NCI-H748 treated with DMSO at 0.1 percent for 48 hours (cell line): ENCODE measurements at places on chromosomes 12 and 14.

GRCh38 chr14:61320806-61321384 is 484 bp upstream of the PRKCH start:
- DNase-seq = peak; percentile 27

DNA sequence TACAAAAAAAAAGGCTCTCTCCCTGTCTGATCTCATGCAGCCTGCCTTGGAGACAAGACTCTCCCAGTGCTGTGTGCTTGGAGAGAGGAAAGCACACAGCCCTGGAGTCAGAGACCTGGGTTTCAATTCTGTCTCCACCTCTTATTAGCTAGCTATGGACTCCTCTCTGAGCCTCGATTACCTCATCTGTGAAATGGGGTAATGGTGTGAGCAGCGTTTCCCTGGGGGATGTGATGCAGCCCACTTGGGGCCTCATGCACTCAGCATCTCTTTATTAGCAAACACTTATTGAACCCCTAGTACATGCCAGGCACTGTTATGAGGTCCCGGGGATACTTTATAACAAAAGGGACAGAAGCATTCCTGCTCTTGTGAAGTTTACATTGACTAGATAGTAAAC is 12.5 kb downstream of the SDS start:
- no peak for DNase-seq

GRCh38 chr14:95071649-95072280 is 85.6 kb downstream of the DICER1 start:
- no peak for DNase-seq

- DNase-seq = peak; percentile 7
These were observed 14.5 kb upstream of the LLPH start for GRCh38 chr12:66144791-66145754.

DNA sequence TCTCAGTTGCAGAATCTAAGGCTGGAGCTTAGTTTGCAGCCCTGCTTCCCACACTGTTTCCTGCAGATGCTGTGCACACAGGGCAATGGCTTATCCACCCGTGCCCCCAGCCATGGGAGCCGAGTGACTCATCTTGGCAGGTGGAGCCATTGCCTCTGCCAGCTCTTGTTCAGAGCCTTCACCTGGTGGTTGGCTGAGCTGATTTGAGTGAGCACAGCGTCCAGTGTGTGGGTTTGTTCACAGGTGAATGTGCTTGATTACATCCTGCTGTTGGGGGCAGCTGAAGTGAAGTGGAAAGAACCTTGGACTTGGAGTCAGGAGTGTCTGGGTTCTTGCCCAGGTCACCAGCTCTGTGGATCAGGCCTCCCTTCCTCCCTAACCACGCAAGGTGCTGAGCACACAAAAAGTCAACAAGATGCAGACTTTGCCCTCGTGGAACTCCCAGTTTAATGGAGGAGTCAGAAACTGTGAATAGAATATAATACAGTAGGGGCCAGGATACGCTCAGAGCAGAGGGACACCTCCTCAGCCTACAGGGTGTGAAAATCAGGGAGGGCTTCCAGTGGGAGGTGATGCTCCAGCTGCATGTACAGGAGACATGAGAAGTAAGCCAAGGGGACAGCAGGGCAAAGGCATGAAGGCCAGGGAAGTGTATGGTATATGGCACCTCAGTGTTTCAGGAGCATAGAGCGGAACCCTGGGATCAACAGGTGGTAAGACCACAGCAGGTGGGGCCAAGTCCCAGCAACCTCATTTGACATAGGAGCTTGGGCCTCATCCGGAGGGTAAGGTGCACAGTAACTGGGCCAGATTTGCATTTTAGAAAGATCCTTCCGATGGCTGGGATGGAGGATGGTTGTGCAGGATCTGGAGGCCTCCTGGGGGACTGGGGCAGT is 22.8 kb downstream of the JDP2 start:
- no peak for DNase-seq

GRCh38 chr12:56990648-56991318 is 15.6 kb downstream of the ZBTB39 start:
- no peak for DNase-seq

DNA sequence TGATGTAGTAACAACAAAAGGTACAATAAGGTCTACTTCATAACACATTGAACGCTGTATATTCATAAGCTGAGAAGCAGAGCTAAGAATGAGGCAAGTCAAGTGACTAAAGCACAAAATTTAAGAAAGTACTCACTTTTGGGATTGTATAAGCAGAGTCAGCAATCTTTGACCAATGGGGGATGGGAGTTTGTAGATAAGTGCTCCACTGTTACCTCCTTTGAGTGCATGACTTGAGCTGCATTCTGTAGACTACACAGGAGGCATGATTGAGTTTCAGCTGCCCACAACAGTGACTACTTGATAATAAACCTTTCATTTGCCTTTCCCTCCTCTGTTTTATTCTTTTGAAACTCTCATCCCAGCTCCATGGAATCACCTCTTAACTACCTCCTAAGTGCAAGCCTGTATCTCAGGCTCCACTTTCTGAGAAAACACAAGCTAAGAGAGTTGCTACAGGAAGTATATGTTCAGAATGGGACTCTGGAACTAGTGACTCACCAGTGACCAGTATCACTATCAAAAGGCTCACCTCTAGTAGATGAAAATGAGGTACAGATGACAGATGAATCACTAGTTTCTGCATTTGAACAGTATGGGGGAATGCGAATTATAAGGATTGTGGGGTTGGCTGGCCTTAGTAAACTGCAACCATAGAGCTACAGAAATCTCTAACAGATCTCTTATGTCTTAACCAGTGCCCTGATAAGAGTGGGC is 49.2 kb downstream of the SLC35F4 start:
- DNase-seq = no peak

DNA sequence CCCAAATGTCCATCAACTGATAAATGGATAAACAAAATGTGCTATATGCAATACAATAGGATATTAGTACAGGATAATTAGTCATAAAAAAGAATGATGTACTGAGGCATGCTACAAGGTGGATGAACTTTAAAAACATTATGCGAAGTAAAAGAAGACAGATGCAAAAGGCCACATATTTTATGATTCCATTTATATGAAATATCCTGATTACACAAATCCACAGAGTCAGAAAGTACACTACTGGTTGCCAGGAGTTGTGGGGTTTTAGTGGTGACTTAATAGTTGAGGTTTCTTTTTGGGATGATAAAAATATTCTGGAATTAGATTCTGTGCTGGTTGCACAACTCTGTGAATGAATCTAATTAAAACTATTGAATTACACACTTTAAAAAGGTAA is 12.6 kb downstream of the TRIM9 start:
- no peak for DNase-seq

- DNase-seq = no peak
These were observed 1.5 kb downstream of the P3H3 start for GRCh38 chr12:6829536-6830220.
